ENCODE measurements at places on chromosomes 5 and 9.

DNA sequence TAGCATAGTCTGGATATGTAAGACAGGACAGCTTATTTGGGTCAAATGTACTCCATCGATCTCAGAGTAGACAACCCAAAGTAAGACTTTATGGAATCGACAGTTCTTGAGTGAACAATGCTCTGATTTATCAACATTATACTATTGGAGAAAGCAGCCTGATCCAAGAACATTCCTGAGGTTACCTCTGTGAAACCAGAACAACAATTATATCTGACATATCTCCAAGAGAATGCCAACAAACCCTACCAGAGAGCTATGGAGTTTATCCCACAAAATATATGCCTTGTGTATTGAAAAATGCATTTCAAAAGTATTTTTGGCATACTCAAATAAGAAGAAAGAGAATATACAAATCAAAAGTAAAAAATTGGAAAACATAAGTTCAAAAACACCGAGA, 1985.9 kb downstream of the EFNA5 start:
- no peak for DNase-seq

- DNase-seq, result no peak
Observed at GRCh38 chr9:135198144-135198543, 110.7 kb downstream of the OLFM1 start.

- DNase-seq, result no peak
Observed at GRCh38 chr5:116410336-116410890, 164.2 kb downstream of the SEMA6A start.

- DNase-seq, result no peak
Observed at GRCh38 chr5:5144441-5144840, 4.3 kb downstream of the ADAMTS16 start.

DNA sequence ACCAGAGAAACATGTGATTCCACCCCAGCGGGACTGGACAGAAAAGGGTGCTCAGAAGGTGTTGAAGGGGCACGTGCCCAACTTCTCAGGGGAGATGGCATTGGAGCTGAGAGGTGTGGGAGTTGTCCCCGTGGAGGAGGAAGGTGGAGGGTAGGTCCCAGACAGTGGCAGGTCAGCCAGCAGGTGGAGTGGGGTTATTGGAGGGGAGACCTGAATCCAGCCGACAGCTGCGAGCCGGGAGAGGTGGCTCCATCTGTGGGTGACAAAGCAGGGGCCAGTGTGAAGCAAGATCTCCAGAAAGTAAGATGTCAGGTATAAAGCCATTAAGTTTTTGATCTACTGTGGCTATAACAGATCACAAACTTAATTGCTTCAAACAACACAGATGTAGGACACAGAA, 75.1 kb downstream of the HRH2 start:
- no peak for DNase-seq

- DNase-seq, result no peak
Observed at GRCh38 chr5:91061946-91062562, 321.1 kb downstream of the ARRDC3 start.

DNA sequence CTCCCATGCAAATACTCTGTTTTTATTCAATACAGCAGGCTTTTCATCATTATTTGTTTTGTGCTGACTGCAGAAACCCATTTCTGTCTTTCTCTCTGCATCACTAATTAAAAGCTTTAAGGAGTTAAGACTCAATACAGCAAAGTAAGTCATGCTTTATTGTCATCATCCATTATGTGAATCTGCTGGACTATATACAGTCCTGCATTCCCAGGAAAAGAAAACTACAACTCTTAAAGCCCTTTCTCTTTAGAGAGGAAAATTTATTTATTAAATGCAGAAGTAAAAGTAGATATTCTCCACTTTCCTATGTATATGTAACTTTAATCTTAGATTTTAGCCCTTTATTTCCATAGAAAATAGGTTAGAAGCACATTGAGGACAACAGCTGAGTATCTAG, 706.6 kb upstream of the RGMB start:
- no peak for DNase-seq

- peak; percentile 17 for DNase-seq
Observed at GRCh38 chr5:151295791-151296477, 7.6 kb downstream of the SLC36A3 start.

- DNase-seq, result peak; percentile 47
Observed at GRCh38 chr5:95959888-95960666, 1.6 kb downstream of the ELL2 start.

- no peak for DNase-seq
Observed at GRCh38 chr5:137281201-137281600, 217.9 kb downstream of the SPOCK1 start.

DNA sequence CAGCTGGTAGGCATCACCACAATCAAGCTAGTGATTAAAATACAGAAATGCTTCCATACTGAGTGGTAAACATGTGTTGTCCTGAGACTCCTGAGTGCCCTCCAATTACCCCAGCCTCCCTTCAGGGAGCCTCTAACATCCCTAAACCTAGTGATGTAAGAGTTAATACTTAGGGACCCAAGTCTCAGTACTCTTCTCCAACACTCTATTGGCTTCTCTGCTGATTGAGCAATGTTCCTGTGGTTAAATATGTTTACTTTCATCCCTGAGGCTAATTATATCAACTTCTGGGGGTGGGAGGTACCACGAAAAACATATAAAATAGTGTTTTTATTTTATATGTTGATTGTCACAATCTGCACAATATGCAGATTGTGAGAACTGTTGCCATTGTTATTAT, 5.0 kb downstream of the GRXCR2 start:
- no peak for DNase-seq

DNA sequence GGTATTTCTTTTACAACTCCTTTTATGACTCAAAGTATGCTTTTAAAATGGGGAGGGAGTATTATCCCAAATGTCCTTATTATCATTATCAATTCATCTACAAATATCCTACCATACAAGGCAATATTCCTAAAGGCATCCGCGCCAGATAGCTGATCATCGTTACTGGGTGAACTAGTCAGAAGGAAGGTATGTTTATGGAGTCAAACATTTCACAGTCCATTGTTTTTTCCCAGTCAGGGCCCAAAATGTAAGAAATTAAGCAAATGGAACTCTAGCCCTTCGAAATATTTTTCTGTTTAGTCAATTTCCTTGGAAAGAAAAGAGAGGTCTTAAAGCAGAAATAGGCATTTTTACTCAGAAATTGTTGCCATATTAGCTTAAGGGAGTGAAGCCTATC, 188.5 kb upstream of the CCNG1 start:
- no peak for DNase-seq

GRCh38 chr9:116142706-116143492, 10.7 kb upstream of the PAPPA start:
- DNase-seq, result no peak

DNA sequence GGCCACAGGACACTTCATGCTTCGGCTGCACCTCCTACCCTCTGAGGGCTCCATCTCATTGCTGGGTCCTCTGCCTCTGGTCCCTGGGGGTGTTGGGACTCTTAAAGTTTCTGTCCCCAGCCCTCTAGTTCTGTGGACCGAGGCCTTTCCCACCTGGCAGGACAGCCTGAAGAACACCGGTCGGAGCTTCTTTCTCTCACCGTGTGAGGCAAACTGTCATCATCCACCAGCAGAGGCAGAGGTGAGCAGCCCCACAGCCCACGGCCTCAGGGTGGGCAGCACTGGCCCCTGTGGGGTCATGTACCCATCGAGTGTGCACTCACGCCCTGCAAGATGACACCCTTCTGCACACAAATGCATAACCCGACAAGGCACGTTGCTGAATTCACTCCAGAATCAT, 49.9 kb downstream of the IRX2 start:
- DNase-seq, result no peak

- no peak for DNase-seq
Observed at GRCh38 chr5:41788941-41789368, 81.3 kb downstream of the OXCT1 start.

DNA sequence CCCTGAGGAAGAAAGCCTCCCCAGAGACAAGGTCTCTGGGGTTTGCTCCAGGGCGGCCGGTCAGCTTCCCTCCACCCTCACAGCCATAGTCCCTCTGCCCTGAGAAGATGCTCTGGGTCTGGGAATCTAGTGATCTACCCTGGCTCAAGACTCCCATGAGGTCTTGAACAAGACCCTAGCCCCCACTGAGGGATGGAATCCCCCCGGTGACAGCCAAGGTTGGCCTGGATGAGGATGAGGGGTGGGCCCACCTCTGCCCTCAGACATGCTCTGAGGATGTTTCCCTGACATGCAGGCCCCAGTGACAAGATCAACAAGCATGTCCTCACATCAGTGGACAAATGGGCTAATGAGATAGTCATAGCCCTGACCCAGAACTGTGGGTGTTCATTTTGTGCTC, 138.6 kb downstream of the C5orf15 start:
- no peak for DNase-seq

GRCh38 chr5:141880961-141881801, 3.0 kb upstream of the PCDH1 start:
- no peak for DNase-seq

- DNase-seq, result no peak
Observed at GRCh38 chr5:119054101-119054500, 16.8 kb upstream of the DMXL1 start.

DNA sequence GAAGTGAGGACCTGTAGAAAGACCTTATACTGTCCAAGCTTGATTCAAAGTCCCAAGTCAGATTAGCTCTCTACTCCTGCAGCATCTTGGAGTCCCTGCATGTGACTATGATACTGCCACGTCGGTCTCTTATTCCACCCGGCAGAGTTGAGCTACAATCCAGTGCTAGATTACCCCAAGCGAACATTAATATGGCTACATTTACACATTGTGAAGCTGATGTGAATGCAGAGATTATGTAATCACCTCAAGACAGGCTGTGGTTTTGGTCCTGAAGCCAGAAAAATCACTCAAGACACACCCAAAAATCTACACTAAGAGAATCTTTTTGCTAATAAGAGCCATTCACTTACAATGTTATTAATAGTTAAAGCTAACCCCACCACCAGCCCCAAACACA, 116.7 kb downstream of the GNA14 start:
- DNase-seq, result no peak

DNA sequence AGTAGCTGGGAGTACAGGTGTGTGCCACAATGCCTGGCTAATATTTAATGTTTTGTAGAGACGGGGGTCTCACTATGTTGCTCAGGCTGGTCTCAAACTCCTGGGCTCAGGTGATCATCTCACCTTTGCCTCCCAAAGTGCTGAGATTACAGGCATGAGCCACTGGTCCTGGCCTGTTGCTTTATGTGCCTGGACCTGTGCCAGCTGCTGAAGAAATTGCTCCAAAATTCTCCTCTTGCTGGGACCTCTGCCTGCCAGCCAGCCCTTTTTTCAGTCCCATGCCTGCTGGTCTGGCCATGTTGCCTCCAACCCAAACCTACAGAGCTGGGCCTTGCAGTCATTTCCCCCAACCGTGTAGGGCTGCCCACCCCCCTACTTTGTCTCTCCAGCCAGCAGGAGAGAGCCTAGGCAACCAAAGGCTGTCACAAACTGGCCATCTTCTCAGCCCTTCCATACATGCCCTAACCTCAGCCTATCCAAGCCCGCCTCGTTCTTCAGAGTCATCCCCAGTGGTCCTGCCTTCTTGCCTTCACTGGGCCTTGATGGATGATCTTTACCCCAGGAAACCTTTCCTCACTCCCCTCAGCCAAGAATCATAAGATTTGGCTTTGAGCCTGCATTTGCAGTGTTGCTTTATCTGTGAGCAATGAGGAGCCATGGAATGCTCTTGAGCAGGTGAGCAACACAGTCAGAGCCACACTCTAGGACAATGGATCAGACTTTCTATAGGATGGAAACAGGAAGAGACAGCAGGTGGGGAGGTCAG, 27.4 kb upstream of the SYNPO start:
- DNase-seq, result no peak

DNA sequence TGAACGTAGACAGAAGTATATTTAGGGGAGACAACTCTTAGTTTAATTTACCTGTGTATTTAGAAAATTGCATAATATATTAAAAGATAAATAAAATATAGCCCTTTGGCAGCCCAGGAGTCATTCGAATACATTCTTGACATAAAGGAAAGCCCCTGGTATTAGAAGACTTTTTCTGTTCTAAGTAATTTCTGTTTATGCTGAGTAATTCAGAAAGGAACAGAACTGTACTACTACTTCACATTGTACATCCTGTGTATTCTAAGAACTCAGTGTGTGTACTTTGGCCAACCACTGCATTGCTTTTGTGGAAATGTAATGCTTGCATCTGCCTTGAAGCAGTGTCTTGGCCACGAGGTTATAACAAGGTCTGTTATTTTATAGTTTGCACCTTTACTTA, 136.4 kb downstream of the KDM4C start:
- DNase-seq, result no peak

- DNase-seq, result no peak
Observed at GRCh38 chr5:132003982-132004381, 7.5 kb downstream of the ACSL6 start.

DNA sequence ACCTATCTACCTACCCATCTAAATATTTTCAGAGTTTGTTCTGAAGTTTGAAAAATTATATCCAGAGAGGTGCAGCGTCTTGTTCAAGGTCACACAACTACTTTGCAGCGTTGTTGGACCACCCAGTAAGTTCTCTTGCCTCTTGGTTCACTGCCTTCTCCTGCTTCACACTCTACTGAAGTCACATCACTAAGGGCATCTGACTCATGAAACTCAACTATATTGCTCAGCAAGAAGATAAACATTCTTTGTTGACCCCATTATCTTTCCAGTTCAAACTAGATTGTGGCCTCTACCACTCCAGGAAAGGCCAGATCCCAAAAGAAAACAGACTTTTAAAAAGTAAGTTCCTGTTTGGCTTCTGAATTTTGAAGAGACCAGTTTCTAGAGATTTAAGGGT, 326.9 kb downstream of the SLIT3 start:
- DNase-seq, result no peak

DNA sequence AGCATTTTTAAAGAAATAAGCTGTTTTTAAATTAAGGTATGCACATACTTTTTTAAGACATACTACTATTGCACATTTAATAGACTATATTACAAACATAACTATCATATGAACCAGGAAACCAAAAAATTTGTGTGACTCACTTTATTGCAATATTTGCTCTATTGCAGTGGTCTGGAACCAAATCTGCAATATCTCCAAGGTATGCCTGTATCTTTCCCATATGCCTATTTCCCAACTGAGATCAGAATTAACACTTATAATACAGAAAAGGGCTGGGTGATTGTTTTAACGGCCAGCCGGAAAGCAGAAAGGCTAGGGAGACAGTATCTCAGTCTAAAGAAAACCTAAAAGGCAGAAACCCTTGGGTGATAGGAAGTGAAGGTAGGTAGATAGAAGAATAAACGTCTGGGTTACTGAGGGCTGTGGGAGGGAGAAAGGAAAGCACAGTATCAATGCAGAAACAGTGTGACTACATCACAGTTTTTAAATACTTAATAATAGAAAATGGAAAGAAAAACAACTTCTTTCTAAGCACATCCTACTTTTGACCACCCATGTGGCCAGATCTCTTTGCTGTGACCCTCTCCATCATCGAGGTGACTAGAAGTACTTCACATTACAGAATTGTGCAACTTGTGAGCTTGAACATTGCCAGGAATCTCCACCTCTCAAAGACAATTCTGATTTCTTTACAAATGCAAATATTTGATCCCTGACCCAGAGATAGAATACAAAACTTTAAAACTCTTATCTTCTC, 126.4 kb downstream of the LPAR1 start:
- DNase-seq, result no peak

GRCh38 chr9:137406876-137407589, 15.9 kb downstream of the EXD3 start:
- DNase-seq, result no peak

- no peak for DNase-seq
Observed at GRCh38 chr5:41842777-41843176, 27.4 kb downstream of the OXCT1 start.

- no peak for DNase-seq
Observed at GRCh38 chr9:79644601-79645000, 72.8 kb downstream of the TLE4 start.

Measured in AML-193 (cell line).